Stimulated activated CD4-positive, alpha-beta T cell treated with anti-CD3 and anti-CD28 coated beads, Interleukin-1b, Interleukin-23, amount 100 ng/mL, for 1 hour (primary cell): ENCODE measurements at places on chromosomes 4 and X.

- DNase-seq, result no peak
Observed at GRCh38 chr4:184384056-184384809, 90.1 kb downstream of the IRF2 start.

GRCh38 chr4:162954976-162955375 lies 211.7 kb downstream of the NAF1 start:
- DNase-seq, result no peak

GRCh38 chr4:168441412-168441811 lies 38.9 kb downstream of the DDX60L start:
- DNase-seq, result no peak

GRCh38 chr4:106914223-106914622 lies 121.9 kb downstream of the DKK2 start:
- no peak for DNase-seq

DNA sequence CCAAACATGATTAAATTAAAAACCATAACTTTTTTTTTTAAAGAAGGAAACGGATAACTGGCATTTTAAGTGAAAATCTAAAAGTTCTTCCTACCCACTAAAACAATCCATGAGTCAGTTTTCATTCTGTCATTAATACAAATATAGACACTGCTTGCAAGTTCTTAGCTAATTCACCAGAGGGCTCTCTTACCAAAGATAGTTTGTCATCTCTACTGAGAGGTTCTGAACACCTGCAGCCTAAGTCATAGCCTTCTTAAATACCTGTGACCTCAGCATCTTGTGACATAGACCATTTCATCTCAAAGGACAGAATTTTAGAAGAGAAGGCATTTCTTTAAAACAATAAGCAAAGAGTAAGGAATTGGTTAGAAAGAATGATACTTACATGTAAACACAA lies 65.3 kb upstream of the FAM120C start:
- no peak for DNase-seq

DNA sequence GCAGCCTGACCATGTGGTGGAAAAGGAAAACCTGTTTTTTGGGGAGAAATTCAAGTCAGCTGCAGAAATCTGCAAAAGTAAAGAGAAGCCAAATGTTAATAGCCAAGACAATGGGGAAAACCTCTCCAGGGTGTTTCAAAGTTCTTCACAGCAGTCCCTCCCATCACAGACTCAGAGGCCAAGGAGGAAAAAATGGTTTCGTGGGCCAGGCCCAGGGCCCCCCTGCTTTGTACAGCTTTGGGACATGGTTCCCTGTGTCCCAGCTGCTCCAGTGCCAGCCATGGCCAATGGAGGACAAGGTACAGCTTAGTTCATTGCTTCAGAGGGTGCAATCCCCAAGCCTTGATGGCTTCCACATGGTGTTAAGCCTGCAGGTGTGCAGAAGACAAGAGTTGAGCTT lies 15.2 kb upstream of the YTHDC1 start:
- DNase-seq, result no peak

DNA sequence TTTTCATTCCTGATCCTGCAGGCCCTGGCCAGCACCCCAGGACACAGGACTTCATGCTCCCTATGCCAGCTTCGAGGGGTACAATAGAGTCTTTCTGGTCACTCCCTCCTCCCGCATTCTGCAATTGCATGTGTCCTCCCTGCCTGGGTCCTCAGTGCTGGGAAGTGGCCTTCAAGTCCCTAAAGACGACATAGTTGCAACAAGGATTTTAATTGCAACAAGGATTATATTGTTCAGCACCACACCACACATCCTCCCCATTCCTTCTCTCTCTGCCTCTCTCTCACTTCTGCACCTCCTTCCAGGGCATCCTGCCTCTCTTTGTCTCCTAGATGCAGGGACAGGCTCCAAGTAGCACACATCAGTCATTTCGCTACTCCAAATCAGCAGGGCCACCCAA lies 25.5 kb downstream of the SCD5 start:
- no peak for DNase-seq

GRCh38 chrX:16807976-16808542 lies 21.8 kb downstream of the TXLNG start:
- no peak for DNase-seq

DNA sequence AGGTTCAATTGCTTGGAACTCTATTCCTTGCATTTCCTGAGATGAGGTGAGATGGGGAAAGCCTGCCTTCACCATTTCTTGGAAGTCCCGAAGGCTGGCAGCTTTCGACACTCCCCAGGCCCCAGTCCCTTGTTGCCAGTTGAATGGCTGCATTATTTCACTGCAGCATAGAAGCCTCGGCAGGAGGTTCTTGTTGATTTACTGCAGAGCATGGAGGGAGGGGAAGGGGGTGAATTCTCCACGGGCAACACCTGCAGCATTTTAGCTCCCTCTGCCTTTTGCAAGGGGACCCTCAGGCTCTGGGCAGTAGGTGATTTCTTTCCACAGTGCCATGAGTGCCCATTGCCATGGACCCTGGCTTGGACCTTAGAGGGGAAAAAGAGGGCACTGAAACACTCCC lies 10.7 kb upstream of the BCLAF3 start:
- DNase-seq, result no peak

DNA sequence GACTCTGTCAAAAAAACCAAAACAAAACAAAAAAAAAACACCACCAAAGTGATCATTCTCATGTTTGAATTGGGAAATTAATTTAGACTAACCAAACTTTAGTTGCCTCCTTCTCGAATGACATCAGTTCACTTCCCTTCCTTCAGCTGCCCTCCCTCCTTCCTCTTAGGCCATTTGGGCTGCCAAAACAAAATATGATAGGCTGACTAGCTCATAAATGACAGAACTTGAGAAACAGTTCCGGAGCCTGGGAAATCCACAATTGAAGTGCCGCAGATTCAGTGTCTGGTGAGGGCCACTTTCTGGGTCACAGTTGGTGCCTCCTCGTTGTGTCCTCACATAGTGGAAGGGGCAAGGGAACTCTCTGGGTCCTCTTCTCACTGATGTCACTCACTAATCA lies 16.1 kb upstream of the WAS start:
- DNase-seq, result no peak

GRCh38 chrX:29911673-29912072 lies 303.7 kb upstream of the MAGEB2 start:
- no peak for DNase-seq

GRCh38 chr4:167775375-167775774 lies 317.0 kb upstream of the ANXA10 start:
- no peak for DNase-seq
